ENCODE measurements at places on chromosomes 12 and 14. TPM values are rescaled to one million over a fixed set of nuclear protein-coding genes. Genes with fewer than 3 reads are reported as not detected.

The GON7 gene
- polyA plus RNA-seq: 19.7 TPM

The FOXA1 gene
- 4.5 TPM for polyA plus RNA-seq

The BRAP gene
- polyA plus RNA-seq: 18.9 TPM

The NPFF gene
- polyA plus RNA-seq: 0.93 TPM

The AMDHD1 gene
- polyA plus RNA-seq: 1.0 TPM

The SYT1 gene
- polyA plus RNA-seq: 16.4 TPM

The HCAR3 gene
- polyA plus RNA-seq: 0.26 TPM

The KRT72 gene
- not detected for polyA plus RNA-seq

The C12orf54 gene
- polyA plus RNA-seq: not detected

DNA sequence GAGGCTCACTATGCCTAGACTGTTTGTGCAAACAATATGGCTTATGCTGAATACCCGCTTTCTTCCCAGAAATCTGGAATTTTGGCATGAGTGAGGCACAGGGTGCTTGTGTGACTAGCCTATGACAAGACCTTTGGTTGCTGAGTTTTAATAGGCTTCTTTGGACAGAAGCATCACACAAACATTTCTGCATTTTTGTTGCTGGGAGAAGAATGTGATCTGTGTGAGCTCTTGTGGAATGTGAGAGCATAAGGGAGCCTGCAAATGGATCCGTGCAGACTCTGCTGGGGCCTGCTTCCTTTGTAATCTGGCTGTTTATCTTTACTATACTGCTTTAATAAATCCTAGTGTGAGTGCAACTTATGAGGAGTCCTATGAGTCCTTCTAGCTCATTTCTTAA, 83.0 kb upstream of the ZDHHC17 start:
- DNase-seq: no peak

DNA sequence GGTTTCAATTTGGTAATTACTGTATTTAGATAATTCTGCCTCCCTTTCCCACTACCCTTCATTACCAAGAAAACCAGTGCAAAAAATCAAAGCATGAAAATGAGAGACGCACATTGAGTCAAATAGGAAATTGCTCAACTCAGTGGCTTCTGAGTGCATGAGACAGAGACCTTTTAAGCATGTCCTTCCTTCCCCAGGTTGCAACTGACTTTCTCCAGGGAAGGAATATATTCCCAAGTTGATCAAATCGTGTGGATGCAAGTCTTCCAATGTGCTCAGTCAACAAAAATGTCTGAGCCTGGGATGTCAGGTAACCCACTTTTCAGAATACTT, 12.9 kb downstream of the BMP4 start:
- DNase-seq: no peak

- no peak for DNase-seq
These were observed 8.2 kb downstream of the GPRC5D start for GRCh38 chr12:12943586-12944260.

- no peak for DNase-seq
These were observed 20.1 kb downstream of the CGRRF1 start for GRCh38 chr14:54529811-54530210.

- no peak for DNase-seq
These were observed 35.4 kb downstream of the MEG3 start for GRCh38 chr14:100861188-100861936.

DNA sequence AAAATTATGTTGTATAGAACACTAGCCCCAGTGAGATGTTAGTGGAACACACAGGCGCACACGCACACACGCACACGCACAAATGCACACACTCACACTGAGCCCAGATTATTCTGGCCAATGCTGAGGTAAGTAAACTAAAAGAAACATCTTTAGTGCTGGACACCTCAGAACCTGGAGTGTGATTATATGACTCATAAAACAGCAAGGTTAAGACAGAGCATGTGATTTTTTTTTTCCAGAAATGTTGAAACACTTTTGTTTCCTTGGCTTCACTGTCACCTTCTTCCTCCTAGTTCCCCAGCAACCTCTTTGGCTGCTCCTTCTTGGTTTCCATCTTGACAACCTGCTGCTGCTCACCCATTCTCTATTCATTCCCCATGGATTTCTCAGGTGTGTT, 141.0 kb upstream of the ALG10B start:
- DNase-seq: no peak

- no peak for DNase-seq
These were observed 273.9 kb downstream of the TMEM132D start for GRCh38 chr12:129629901-129630300.

- no peak for DNase-seq
These were observed 43.3 kb downstream of the PPP1R12A start for GRCh38 chr12:79891506-79892162.

DNA sequence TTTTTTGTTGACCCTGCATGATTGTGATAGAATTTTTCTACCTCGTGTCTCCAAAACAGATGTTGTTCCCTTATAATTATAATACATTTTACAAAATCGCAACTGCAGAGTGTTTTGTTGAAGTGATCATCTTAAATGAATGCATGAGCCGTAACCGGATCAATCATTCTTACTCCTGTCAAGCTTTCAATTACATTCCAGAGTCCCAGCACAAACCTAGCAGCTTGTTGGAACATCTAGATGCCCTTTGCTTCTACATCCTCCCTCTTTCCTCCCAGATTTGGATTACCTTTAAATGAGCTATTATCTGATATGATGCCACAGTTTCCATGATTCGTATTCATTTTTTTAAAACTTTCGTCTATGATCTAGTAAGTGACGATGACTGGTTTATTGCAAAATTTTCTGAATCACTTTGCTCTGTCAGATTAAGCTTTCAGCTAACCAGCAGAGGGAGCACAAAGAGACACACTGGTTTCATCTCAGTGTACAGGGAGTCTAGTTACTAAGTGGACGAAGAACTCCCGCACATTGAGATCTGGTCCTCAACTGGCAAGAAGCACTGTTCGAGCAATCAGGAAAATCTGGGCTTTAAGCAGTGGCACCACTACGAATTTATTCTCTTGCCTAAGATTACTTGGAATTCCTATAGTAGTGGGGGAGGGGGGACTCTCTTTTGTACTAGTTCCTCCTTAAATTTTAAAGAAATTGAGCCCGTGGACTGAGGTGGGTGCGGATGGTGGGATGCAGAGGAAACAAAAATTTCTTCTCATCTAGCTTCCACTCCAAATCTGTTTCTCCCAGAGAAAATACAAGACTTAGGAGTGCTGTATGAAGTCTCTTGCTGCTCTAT, 40.9 kb downstream of the TSHR start:
- DNase-seq: peak; percentile 49

DNA sequence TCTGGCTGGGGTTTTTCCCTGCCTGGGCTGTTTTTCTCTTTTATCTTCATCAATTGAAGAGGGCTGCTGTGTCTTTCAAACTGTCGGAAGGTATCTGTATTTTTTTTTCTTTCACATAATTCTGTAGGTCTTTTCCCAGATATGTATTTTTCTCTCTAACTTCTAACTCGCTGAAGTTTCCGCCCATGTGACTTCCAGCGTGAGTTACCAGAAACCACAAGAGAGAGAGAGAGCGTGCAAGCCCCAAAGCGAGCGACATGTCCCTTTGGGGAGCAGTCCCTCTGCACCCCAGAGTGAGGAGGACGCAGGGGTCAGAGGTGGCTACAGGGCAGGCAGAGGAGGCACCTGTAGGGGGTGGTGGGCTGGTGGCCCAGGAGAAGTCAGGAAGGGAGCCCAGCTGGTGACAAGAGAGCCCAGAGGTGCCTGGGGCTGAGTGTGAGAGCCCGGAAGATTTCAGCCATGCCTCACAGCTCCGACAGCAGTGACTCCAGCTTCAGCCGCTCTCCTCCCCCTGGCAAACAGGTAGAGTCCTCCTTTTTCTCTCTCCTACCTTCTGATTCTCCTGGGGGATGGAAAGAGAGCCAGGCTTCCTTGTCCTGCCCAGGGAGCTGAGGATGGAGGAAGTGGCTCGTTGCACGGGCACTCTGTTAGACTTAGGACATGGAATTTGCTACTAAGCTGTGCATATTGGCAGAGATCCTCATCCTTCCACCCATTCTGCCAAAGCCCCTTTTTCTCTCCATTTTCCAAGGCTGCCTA, at the start of gene BATF:
Gene BATF (plus strand): TSS at position 246 of the 759 bp plus-strand sequence. CDS start 214 bp downstream, at position 460.
- no peak for DNase-seq

GRCh38 chr12:81120961-81121360, 43.1 kb downstream of the ACSS3 start:
- DNase-seq: no peak

- DNase-seq: no peak
These were observed 27.5 kb downstream of the A2ML1 start for GRCh38 chr12:8849876-8850275.

GRCh38 chr12:125888921-125889320, 823.7 kb downstream of the AACS start:
- DNase-seq: no peak

Data from renal pelvis (tissue), 12 donors.